ENCODE measurements at places on chromosomes 3 and 15.

GRCh38 chr15:49421991-49422390 is 1.1 kb upstream of the FGF7 start:
- no peak for DNase-seq

- DNase-seq, result no peak
Observed at GRCh38 chr15:94576889-94577533, 345.6 kb downstream of the MCTP2 start.

GRCh38 chr3:141489203-141489602 is 2.4 kb downstream of the RASA2 start:
- no peak for DNase-seq

GRCh38 chr15:34318277-34319079 is 19.1 kb downstream of the SLC12A6 start:
- DNase-seq, result no peak

GRCh38 chr3:140472306-140473020 is 205.4 kb upstream of the TRIM42 start:
- DNase-seq, result no peak

DNA sequence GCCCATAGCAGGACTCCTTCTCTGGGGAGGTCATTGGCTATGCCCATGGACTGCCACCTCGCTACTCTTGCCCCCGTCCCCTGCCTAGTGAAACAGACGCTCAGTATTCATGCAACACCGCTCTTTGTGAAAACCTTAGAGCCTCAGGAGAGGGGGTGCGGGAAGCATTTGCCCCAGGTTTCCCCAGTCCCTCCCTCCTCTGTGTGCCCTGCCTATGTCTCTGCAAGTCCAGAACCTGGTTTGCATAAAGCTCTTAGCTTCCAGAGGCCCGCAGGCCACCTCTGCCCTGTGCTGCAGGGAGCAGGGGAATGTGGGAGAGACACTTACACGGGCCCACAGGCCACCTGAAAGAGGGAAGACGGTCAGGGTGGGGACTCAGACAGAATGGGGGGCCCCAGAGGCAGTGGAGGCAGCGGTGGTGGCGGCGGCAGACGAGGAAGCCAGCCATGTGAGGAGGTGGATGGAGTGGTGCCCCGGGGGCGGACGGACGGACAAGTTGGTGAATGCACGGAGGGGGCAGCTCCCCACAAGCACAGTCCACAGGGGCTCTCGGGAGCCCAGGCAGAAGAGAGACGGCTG is 33.8 kb upstream of the CTSH start:
- no peak for DNase-seq

- no peak for DNase-seq
Observed at GRCh38 chr3:53803816-53804695, 42.2 kb downstream of the CHDH start.

- DNase-seq, result no peak
Observed at GRCh38 chr3:108305484-108306172, 9.3 kb downstream of the HHLA2 start.

GRCh38 chr3:28840976-28841376 is 439.9 kb upstream of the RBMS3 start:
- no peak for DNase-seq

DNA sequence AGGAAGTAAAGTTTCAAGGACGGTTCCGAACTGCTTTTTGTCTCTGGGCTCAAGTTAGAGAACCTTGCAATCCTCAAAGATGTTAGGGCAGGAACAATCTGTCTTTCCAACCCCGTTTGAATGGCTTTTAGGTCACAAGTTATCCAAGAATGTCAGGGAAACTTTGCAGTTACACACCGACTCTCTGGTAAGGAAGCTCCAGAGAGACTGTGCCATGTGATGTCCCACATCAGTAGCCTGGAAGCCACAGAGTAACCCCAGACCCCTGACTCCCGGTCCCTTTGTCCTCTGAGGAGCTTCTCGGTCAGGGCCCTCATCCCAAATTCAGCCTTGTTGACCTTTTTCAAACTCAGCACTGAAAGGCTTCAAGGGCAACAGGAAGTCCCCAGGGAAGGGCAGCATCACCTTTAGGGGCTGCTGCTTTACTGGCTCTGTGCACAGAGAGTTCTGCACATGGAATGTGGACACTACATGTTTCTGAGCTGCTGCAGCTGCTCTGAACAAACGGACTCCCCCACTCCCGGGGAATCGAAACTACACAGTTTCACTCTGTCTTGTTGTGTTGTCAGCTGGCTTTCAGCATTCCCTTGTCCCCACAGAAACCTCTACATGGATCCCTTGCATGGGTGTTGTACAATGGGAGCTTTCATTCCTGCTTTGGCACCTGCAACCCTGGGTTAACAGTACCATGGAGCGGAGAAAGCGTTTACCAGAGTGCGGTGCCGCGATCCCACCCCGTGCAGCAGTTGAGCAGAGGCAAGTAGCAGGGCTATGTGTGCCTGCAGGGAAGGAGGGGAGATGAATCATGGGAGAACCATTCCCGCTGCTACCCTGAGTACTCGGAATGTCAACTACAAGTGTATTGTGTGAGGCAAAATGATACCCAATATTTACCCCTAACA is 408.2 kb upstream of the THBS1 start:
- DNase-seq, result no peak

GRCh38 chr3:89002191-89002590 is 105.2 kb upstream of the EPHA3 start:
- DNase-seq, result no peak

DNA sequence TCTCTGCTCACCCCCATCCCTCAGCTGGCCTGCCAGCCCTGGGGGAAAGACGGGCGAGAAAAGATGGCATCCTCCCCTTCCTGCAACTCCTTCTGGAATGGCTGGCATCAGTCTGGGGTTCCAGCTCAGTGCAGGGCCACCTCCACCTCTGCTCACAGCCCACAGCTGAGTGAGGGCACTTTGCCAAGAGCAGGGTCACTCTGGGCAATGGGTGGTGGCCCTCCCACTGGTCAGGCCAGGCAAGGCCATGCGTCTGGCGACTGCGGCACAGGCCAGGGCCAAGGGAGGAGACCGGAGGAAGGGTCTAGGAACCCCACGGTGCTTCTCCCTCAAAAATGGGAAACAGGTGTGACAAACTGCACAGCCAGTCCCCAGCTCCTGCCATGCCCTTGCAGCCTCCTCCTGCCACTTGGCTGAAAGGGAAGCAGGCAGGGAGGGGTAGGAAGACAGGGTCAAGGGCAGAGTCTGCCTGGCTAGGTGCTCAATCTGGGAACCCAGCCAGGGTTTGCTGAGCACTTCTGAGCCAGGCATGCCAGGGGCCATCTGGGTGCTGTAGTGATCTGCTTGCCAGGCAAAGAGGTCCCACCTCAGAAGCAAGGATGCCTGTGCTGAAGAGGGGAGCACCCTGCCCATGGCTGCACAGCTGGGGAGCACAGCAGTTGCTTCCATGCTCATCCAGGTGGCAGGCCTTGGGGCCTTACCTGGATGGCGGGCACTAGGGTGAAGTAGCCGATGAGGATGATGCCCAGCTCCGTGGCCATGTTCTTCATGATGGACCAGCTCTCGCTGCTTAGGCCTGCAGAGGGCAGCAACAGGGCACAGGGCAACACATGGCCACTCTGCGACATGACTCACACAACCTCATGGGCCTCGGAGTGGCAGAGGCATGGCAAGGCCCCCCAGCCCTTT is 41.2 kb downstream of the PTPN23 start:
- no peak for DNase-seq

- DNase-seq, result no peak
Observed at GRCh38 chr3:140347151-140347550, 330.7 kb upstream of the TRIM42 start.

DNA sequence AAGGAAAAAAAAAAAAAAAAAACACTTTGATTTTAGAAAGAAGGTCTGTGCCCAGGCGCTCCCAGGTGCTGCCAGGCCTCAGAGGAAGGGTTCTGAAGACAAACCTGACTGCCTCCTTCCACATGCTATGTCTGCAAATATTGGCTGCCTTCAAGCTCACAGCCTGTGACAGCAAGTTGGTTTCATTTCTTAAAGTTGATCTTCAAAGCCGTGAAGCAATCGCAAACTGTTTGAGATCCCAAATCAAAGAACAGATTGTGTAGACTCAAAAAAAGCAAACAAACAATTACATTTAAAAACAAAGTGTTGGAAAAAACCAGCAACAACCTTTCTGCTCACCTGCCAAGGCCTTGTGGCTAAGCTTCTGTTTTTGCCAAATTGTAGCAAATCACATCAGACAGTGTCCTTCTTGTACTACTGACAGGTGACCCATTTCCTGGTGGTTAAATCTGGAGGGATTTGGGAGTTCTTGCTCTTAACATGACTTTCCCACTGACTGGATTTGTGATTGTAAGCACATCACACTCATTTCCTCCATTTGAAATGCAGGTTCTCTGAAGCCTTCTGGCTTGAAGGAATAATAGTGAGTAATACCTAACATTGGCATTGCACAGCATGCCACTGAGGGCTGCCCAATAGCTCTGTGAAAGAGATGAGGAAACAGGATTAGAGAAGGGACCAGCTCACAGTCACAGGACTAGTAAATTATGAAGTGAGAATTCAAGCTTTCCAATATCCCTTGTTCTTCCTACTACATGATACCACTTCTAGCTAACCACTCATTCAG is 502.4 kb downstream of the LPP start:
- no peak for DNase-seq

GRCh38 chr3:142035308-142035922 is 113.9 kb downstream of the TFDP2 start:
- DNase-seq, result no peak

DNA sequence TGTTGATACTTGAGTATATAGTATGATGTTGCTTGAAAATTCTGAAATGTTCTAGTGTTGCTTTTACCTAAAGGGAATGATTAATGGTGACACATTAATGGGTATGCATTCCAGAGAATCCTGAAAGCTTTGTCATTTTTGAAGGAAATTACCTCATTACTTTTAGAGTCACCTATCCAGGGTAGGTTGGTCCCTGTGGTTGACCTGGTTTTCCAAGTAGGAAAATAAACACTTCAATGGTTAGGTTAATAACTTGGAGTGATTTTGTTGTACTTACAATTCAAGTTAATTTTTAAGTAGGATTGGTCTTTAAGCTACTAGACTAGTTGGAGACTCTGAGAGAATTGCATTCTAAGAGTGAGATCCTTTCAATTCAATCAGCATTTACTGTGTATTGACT is 31.0 kb downstream of the MITF start:
- no peak for DNase-seq

- DNase-seq, result no peak
Observed at GRCh38 chr15:70954171-70954570, 61.5 kb downstream of the LRRC49 start.

- no peak for DNase-seq
Observed at GRCh38 chr3:100107221-100107814, 7.0 kb downstream of the FILIP1L start.

GRCh38 chr15:63350178-63350621 is 31.4 kb downstream of the CA12 start:
- no peak for DNase-seq

GRCh38 chr3:37777835-37778234 is 83.8 kb upstream of the CTDSPL start:
- no peak for DNase-seq

- DNase-seq, result no peak
Observed at GRCh38 chr15:91552555-91552954, 301.0 kb upstream of the SLCO3A1 start.

DNA sequence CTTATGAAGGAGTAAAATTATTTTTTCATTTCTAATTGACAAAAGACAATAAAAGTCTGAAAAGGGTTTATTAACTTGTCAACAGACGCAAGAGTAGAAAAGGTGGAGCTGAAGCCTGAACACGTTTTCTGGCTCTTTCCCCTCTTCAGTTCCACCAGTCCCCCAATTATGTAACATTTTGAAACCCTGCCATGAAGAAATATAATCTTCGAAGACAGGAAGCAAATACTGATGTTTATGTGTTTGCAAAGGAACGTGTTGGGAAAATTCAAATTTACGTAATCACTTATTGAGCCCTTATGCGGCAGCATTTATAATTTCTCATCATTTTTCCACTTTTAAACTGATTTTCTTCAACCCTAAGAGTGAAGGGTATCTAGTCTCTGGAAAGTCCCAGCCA is 767 bp downstream of the AP3S2 start:
- no peak for DNase-seq

DNA sequence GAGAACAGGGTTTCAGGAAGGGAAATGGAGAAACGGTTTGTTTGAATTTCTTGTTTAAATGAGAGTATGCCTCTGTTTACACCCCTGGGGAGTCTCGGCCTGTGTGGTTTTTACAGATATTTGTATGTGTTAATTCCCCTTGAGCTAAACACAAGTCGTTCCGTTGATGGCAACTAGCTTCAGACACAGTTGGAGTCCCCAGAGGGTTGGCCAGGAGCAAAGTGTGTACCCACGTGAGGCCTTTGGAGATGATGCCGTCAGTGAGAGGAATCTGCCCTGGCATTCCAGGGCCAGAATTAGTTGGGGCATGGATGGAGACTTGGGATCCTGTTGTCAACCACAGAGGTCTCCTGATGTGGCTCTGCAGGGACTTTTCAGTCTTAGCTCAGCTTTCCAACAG is 44.0 kb downstream of the CEMIP start:
- DNase-seq, result no peak

DNA sequence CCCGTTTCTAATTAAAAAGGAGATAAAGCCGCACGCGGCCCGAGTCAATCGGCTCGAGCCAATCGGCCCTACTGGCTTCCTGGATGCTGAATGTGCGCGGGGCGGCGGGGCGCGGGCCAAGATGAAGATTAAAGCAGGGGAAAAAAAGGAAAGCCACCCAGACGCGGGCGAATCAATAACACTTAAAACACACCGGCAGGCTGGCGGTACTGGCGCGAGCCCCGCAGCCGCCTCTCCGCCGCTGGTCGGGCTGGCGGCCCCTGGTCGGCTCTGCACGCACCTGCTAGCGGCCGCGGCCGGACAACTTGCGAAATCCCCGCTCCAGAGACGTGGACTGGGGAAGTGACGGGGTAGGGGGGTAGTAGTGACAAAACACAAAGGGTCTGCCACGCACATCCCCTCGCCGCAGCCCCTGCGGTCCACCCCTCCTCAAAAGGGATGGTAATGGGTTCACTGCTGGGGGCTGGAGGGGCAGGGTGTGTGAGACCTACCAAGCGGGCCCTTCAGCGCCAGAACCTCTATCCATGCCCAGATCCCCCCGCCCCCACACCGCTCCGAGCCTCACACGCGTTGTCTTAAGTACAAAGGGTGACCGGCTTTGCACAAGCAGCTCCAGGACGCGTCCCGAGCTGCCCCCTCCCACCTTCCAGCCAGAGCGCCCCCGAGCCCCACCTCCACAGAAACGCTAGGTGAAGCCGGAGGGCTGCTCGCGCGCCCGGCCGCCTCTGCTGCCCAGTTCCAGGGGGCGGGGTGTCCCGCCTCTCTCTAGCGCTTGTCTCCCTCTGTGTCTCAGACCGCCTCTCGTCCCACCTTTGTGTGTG is 1.4 kb downstream of the WNT7A start:
- DNase-seq, result no peak

GRCh38 chr15:51861557-51862359 is 32.3 kb downstream of the TMOD3 start:
- peak; percentile 56 for DNase-seq

- no peak for DNase-seq
Observed at GRCh38 chr3:195823999-195824398, 12.3 kb upstream of the MUC4 start.

DNA sequence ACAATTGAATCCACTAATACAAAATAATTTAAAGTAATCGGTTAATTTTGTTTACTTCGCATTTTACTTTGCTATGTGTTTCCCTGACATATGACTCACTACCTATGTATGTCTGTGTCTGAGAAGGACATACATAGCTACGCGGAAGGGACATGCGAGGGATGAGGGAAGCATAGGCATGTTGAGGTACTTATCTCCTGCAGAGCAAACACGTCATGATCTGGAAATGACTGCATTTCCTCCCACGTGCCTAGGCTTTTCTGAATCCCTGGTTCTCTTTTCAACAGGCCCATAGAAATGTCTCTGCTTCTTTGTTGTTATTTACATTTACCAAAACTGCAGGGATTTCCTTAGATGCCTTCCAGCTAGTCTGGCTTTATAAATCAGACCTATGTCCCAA is 27.5 kb downstream of the ALCAM start:
- no peak for DNase-seq
